Cardiac fibroblast (primary cell): ENCODE measurements at places on chromosomes 7 and 10.
A peak's percentile ranks its signal among the peaks of the same experiment; 100 is the strongest.

- DNase-seq = peak; percentile 57
These were observed 182.2 kb downstream of the ADK start for GRCh38 chr10:74333174-74333573.

DNA sequence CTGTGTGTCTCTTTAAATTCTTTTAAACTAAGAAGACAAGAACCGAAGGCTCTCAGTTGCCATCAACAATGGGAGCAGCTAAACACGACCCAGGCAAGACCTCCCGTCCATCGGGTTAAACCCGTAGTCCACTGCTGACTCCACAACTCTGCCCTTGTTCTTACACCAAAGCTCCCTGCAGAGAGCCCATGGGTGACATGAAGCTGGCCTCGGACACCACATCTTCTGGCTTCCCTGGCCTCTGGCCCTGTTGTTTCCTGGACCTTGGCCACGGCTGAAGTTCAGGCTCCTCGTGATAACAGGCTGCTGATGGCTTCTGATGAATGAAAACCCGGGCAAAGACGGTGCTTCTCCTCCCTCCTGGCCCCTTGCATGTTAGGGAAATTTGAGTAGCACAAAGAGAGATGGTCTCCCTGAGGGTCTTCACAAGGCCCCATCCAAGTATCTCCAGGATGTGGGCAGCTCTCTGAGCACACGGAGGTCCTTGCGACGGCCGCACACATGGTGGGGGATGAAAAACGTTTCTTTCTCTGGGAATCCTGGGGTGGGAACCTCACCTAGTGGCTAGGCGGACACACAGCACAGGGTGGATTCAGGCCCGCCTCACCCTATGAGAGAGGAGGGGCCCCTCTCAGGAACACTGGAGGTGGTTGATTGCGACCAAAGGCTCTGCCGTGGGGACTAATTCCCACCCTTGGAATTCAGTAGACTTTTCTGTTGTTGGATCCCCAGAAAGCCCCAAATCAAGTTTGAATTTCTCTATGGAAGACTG is 271.1 kb downstream of the ADARB2 start:
- no peak for DNase-seq

- DNase-seq = peak; percentile 51
These were observed 170.6 kb downstream of the LRRN3 start for GRCh38 chr7:111261496-111261895.

DNA sequence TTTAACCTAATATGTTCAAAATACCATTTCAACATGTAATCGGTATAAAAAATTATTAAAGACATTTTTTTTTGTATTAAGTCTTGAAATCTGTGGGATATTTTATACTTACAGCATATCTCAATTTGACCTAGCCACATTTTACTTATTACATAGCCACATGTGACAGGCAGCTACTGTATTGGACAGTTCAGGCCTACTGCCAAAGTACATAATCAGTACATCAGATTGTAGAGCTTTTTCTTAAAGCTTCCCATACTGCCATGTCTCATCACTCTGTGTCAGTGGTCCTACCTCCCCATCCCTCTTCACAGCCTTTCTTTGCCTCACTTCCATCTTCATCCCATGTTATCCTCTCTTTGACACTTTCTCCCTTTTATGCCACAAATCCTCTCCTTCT is 43.0 kb downstream of the LOXL4 start:
- peak; percentile 3 for DNase-seq

DNA sequence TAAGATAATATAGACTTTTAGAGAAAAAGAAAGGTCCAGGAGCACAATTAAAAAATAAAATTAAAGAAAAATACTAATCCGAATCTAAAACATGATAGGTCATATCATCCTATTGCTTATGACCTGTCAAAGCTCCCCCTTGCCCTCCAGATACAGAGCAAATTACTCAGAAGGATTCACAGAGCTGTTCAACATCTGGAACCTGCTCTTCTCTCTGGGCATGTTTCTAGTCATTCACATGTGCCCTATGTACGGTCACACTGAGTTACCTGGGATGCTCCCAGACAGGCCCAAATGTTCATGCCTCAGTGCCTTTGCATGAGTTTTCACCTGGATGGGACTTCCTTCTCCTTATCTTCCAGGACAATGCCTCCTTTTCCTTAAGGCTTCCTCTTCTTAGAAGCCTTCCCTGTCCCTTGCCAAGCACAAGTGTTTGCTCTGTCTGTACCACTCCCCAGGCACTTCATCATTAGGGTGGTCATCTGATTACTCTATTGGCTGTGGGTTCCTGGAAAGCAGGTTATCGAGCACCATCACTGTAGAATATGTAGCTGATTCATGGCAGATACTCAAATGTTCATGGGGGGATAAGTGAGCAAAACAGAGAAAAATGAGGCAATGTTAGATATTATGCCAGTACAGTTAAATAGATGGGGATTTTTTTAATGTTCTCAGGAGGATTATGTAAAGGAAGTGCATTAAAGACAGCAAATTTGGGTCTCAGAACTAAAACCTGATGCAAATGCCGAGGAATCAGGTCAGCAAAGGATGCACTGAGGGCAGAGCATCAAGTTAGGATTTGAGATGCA is 12.0 kb upstream of the AOAH start:
- DNase-seq = no peak

GRCh38 chr7:30301751-30302150 is 17.4 kb downstream of the ZNRF2 start:
- no peak for DNase-seq

DNA sequence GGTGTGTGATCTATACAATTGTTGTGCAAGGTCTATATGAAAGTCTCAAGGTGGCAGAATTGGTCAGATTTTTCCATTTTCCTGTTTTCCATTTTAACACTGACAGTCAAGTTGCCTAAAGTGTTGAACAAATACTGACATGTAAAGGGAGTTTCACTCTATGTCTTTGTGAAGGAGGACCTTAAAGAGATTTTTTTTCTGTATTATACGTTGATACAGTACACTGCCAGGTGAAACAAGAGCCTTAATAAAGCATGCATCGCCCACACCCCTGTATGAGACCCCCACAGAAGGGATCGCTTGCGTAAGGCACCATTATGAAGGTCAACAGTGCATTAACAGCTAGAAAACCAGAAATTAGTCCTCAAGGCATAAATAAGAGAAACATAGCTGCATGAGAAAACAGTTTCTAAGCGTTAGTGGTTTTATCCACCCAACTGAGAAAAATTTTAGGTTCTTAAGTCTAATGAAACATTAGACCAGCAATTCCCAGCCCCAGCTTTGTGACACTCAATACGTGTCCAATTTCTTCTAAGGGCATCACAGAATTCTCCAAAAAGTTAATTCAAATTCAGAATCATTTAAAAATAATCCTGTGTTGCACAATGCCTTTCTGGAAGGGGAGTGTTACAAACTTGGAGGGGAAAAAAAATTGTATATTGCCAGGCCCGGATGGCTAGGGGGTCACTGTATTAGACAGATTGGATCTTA is 6.9 kb downstream of the KLF6 start:
- DNase-seq = peak; percentile 47

DNA sequence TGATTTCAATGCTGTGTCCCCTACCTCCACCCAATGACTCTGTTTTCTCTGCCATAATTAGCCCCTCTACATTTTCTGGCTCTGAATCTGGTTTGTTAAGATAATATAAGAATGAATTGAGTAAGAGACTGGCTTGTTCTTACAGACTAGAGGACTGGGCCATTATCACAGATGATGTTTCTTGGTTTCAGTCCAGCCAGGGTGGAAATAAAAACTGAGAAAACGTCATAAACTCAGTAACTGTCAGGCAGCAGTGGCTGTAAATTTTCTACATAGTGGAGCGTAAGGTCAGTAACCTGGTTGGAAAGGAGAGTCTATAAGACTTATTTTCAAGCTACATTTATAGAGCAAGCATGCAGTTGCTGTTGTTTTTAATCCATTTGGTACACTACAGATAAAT is 485.4 kb downstream of the HTR7 start:
- no peak for DNase-seq

DNA sequence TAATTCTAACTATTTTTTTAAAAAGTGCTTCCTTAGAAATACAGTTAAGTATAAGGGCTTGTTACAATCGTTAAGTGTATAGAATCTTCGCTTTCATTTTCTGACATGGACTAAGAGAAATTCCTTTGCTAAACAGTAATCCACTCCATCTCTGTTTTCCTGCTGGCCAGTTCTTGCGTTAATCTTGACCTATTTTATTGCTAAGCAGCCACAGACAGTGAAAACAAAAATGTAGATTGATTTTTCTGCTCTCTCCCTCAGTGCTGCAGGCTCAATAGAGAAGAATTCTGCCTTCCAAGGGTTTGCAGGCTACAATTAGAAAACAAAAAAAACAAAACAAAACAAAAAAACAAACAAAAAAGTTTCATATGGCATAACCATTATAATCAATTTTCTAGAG is 310.4 kb upstream of the ADARB2 start:
- DNase-seq = no peak

DNA sequence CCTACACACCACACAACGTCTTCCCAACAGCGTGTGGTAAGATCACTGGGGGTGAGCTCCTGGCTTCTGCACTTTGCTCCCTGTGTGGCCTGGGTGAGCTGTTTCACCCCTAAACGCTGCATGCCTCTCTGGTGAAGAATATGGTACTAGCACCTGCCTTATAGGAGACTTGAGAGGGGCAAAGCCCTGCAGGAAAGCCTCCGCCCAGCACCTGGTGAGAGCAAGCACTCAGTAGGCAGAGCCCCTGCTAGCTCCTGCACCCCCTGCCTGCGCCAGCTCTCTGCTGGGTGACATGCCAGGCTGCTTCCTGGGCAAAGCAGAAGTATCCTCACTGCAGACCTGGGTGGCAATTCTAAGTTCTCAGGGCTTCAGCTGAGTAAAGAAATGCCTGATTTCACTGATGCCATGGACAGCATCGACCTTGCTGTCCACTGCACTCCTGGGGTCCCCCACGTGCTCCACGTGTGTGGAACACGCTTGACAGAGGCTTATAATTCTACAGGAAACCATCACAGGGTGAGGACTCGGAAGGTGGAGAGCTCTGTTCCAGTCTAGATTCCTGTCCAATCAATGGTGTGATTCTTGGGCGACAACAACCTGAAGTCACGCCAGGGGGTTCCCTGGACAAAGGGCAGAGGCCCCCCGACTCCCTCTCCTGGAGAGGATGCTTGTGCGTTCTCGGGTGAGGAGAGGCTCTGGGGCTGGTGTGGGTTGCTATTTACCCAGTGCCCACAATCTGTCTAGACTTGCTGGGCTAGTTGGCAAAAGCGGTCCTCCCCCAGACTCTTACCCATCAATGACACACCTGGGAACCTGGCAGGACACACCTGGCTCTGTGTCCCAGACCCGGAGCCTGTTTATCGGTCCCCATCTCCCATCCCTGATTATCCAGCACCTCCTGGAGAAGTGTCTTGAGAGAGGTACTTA is 5.0 kb upstream of the CALML5 start:
- DNase-seq = no peak

DNA sequence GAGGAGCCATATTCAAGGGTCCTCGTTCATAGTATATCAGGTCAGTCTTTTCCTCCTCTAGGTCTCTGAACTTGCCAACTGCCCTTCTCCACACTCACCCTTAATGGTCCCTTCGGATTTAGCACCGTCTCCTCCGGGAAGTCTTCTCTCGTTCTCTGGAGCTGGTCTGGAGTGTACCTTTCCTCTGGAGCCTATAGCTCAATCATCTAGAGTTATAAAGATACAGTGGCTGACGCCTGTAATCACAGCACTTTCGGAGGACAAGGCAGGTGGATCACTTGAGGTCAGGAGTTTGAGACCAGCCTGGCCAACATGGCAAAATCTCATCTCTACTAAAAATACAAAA is 4.4 kb upstream of the SCD start:
- no peak for DNase-seq

DNA sequence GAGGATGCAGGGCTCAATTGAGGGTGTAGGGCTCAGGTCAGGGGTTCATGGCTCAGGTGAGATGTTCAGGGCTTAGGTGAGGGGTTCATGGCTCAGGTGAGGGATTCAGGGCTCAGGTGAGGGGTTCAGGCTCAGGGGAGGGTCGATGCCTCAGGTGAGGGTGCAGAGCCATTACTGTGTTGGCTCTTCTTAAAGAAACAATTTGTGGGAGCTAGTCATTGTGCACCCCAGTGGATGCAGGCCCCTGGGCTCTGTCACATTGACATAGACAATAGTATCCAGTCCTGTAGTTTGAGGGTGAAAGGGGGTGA is 86.7 kb downstream of the ADCY1 start:
- DNase-seq = no peak

GRCh38 chr10:99582255-99582770 is 37.9 kb downstream of the SLC25A28 start:
- DNase-seq = no peak

DNA sequence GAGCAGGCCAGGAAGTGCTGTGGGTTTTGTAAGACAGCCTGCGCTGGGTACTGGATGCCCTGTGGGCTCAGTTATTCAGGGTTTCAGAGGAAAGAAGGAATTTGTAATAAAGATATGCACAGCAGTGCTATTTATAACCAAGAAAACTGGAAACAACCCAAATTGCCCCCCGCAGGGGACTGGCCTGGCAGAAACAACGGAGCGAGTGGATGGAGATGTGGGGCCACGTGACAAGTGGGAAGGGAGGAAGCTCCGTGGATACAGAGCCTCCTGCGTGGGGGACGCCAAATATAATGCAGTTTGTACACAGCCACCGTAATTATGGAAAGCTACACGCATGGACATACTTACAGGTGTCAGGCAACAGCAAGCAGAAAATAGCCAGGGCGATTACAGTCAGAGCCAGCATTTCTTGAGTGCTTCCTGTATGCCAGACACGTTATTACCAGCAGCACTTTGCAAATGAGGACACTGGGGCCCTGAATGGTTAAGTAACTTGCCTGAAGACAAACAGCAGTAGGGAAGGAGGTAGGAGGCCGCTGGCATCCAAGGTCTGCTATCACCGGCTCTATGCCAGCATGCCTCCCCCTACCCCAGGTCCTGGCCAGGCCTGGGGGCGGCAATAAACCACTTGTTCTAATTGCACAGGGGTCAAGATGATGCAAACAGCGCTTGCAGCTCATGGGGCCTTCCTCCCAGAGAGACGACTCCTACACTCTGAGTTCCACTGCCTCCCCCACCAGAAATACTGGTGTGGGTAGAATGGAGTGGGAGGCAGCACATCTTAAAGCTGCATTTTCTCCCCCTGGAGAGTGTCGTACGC is 8.7 kb upstream of the CAMK2B start:
- no peak for DNase-seq

DNA sequence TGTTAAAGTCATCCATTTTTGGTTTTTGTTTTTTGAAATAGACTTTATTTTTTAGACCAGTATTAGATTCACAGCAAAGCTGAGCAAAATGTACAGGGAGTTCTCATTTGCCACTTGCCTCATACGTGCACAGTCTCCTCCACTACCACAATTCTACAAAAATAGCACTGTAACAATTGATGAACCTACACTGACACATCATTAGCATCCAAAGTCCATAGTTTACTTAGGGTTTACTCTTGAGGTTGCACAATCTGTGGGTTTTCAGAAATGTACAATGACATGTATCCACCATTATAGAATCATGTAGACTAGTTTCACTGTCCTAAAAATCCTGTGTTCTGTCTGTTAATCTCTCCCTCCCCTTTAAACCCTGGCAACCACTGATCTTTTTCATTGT is 125.8 kb upstream of the PDSS1 start:
- no peak for DNase-seq

GRCh38 chr7:95682913-95683312 is 86.6 kb upstream of the PDK4 start:
- DNase-seq = peak; percentile 4

- peak; percentile 20 for DNase-seq
These were observed 100.9 kb downstream of the PDGFA start for GRCh38 chr7:418636-419280.

GRCh38 chr7:100901921-100902332 is 6.2 kb upstream of the ACHE start:
- no peak for DNase-seq

GRCh38 chr7:131164025-131164925 is 163.4 kb upstream of the MKLN1 start:
- DNase-seq = peak; percentile 80
